ENCODE measurements at places on chromosomes 1 and 21.

GRCh38 chr1:183909672-183910071 lies 104.8 kb downstream of the RGL1 start:
- DNase-seq, result no peak

DNA sequence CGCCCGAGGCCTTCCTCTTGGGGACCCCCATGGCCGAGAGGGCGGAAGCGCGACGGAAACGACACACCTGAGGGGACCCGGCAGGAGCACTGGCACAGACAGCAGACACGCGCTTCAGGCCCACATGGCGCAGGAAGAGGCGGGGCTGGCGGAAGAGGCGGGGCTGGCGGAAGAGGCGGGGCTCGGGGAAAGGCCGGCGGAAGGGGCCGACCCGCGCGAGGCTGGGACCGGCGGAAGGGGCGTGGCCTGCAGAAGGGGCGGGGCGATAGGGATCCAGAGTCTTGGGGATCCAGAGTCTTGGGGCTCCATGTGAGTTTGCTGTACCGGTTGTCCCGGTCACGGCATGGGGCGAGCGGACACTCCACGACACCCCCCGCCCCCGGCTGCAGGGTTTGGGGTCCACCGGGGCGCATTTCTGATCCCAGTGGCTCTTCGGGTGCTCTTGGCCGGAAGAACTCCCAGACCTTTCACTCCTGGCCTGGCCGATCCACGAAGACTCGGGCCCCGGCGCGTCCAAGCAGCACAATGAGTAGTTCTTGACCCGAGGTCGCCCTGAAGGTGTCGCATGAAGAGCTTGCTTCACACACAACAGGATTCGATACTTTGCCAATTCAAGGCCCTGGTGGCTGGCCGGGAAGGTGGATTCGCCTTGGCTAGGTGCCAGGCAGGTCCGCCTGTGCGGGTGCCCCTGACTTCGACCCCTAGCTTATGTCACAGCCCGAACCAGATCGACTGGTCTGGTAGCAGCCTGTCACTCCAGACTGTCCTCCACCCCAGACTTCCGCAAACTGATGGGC lies at the start of gene URB1:
Gene URB1, minus strand, starts transcription at position 133 of the 797 bp plus-strand sequence. Its CDS starts 102 bp downstream, at position 31.
- DNase-seq, result peak; percentile 82

GRCh38 chr1:30461640-30462039 lies 261.7 kb downstream of the MATN1 start:
- DNase-seq, result no peak

DNA sequence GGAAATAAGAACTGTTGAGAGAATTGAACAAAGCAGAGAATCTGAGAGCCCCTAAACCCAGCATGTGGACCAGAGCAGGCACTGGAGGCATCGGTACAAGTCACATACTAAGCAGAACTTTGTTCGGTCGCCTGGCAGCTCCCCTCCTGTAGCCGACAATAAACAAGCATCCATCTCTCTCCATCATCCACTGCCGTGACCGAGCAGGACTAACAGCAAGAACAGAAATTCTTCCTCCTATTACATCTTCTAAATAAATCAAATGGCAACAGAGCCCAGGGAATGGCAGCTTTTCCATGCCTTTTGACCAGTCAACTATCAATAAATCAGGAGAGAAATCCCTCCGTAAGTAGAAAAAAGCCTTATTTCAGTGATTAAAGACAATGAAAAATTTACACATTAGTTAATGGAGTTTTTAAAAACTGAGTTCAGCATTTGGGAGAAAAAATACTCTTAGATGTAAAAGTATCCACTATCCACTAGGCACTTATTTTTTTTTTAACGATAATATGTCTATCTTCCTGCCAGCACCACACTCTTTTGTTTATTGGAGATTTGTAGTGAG lies 36.5 kb downstream of the PTPN14 start:
- no peak for DNase-seq

GRCh38 chr1:45018599-45019230 lies 6.7 kb downstream of the UROD start:
- no peak for DNase-seq

DNA sequence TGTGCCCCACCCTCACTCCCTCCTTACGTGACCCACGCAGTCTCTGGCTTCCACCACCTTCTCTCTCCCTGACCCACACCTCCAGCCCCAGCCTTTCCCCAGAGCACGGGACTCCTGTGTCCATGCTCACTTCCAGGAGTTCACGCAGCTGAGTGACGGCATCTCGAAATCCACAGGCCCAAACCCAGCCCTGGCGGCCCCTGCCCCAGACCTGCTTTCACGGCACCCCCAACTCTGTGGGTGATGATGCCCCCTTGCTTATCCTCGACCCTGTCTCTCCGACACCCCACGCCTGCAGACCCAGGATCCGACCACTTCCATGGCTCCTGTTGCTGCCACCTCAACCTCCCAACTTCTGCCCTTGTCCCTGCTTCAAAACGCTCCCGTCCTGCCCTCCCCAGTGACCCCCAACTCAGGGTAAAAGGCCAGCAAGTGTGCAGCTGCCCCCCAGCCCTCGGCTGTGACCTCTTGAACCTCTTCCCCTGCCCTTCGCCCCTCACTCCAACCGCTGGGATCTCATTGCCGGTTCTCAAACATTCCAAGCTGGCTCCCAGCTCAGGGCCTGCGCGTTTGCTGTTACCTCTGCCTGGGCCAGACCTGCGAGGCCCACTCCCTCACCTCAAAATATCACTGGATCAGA lies 30.4 kb upstream of the LAPTM5 start:
- DNase-seq, result no peak

GRCh38 chr21:35579520-35580293 lies 480.6 kb downstream of the SETD4 start:
- DNase-seq, result no peak

DNA sequence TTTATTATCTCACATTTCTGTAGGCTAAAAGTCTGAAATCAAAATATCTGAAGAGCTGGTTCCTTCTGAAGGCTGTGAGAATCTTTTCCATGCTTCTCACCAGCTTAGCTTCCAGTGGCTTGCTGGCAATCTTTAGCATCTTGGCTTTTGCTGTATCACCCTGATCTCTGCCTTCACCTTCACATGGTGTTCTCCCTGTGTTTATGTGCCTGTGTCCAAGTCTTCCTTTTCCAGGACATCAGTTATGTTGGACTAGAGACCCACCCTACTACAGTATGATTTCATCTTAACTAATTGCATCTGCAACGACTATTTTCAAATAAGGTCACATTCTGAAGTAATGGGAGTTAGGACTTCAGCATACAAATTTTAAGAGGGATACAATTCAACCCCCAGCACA lies 772.3 kb upstream of the ADAMTS5 start:
- no peak for DNase-seq

DNA sequence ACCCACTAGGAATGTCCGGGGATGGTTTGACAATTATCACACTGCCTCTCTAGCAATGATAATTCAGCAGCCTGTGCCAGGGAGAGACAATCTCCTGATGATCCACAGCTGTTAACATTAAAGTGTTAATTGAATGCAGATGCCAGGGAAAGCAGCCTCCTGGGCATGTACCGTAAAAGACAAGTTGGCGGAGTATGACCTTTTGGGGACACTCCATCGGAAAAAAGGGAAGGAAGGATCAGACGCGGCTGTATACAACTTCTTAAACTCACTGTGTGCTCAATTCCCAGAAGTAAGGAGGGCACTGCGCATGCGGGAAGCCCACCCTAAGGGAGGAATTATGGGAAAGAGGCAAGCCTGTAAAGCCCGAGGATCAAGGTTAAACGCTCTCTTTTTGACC lies 62.6 kb downstream of the MAP3K7CL start:
- DNase-seq, result no peak

DNA sequence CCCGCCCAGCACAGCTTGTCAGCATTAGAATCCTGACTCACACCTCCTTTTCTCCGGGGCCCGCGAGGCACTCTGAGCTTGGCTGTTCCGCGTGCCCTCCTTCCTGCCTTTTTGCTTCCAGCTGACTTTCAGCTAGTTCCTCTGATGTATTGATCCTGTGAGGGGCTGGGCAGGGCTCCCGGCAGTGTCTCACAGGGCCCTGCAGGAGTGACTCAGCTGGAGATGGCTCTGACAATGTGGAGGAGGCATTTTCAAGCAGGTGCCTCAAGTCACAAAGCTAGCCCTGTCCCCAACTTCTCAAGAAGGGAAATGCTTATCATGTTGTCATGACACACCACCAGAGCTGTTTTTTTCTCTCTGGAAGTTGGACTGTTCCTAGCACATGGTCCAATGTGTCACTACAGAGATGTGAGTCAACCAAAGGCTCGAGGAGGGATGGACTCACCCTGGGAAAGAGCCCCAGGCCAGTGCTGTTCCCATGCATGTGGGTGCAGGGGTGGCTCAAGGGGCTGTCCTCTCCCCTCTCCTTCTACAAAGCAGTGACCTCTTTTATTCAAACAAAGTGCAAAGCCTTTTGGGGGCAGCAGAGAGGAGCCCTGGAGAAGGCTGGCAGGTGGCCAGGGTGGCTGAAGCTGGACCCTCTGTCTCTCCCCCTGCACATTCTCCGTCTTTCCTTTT lies 30.6 kb downstream of the SYT6 start:
- no peak for DNase-seq

DNA sequence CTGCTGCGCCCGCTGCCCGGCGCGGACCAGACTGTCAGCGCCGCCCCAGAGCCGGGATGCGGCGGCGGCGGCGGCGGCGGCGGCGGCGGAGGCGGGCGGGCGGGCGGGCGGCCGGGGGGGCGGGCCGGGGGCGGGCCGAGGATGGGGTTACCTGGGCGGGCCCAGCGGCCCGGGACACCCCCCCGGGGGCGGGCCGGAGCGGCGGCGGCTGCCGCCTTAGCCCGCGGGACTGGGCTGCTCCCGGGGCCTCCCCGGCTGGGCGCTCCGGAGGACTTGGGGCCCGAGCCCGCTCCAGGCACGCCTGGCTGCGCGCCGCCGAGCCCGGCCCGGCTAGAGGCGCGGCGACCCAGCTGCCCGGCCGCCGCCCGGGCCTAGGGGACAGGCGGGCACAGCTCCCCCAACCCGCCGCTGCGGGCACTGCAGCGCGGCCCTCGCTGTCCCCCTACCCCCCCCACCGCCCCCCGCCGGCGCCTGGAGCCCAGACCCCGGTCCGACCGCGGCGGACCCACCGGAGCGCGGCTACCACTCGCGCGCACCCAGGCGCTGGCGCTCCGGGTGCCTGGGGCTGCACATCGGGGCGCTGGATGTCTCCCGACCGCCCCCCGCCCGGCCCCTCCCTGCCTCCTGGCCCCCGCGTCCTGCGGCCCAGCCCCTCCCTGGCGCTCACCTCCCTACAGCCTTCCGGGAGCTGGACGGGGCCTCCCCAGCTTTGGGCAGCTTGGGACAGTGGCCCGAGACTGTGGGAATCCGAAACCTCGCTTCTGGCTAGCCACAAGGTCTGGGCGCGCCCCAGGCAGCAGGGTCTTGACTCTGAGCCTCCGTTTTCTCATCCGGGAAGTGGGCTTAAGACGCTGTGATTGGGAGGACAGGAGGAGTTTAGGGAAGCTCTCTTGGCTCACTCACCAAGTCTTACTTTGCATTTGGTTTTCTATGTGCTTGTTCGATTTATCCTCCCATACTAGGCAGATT lies at the start of gene WNT4:
Gene WNT4, minus strand, starts transcription at position 33 of the 969 bp plus-strand sequence. CDS start 175 bp downstream, outside the sequence.
- no peak for DNase-seq

GRCh38 chr1:40133312-40133665 lies 27.9 kb upstream of the RLF start:
- DNase-seq, result no peak

DNA sequence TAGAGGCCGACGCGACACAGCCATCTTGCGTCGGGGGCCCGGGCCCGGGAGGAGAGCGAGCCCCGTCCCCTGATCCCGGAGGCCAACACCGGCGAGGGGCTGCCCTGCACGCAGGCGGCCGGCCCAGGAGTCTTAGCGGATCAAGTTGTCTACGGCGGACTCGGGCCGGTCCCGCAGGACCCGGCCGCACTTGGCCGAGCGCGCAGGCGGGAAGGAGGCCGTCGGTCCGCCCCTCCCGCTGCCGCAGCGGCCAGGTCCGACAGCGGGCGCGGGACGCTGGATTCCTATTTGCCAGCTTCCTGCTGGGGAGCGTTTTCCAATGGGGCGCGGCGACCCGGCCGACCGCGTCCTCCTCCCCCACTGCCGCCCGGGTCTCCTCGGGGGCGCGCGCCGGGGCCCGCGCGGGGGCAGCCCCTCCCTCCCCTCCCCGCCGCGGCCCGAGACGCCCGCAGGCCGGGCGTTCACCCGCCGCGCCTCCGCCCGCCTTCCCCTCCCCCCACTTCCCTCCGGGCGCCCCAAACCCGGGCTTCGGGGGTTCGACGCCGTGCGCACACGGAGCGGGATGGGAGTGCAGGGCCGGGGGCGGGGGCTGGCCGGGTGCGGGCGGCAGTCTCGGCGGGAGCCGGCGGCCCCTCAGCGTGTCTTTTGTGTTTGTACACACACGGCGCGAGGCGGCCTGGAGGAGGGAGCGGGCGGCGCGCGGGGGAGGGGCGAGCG lies 517 bp upstream of the H3-3A start:
- peak; percentile 80 for DNase-seq

GRCh38 chr1:230333590-230334446 lies 92.3 kb downstream of the PGBD5 start:
- no peak for DNase-seq

- DNase-seq, result peak; percentile 27
Observed at GRCh38 chr1:173478094-173478674, 1.0 kb downstream of the PRDX6 start.

GRCh38 chr1:160219062-160219929 lies 14.1 kb downstream of the PEA15 start:
- DNase-seq, result no peak

DNA sequence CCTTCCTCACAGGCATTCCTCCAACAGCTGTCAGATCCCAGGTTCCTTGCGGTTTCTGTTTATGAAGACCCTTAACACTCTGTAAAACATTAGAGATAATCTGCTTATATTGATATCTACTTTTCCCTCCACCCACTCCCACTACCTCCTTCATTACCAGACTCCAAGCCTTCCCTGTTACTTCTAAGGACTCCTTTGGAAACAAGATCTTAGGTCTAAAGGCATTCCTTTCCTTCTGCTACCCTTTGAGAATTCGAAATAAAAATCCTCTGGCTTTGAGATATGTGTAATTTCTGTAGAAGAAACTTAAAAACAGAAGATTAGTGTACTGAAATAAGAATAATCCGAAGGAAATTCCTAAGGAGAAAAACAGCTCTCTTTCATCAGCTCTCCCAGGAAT lies 23.7 kb upstream of the LYPLAL1 start:
- no peak for DNase-seq

DNA sequence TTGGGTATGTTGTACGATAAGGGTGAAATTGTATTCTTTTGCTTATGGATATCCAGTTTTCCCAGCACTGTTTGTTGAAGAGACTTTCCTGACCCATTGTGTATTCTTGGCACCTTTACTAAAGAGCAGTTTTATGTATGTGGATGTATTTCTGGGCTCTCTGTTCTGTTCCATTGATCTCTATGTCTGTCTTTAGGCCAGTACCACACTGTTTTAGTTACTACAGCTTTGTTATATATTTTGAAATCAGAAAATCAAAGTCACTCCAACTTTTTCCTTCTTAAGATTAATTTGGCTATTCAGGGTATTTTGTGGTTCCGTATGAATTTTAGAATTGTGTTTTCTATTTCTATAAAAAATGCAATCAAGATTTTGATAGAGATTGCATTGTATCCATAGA lies 62.8 kb upstream of the C1orf146 start:
- no peak for DNase-seq
